ENCODE measurements at places on chromosomes 7 and 10. TPM values are rescaled to one million over a fixed set of nuclear protein-coding genes. Genes with fewer than 3 reads are reported as not detected.

- DNase-seq, result no peak
Observed at GRCh38 chr10:118148247-118148646, 101.5 kb upstream of the RAB11FIP2 start.

DNA sequence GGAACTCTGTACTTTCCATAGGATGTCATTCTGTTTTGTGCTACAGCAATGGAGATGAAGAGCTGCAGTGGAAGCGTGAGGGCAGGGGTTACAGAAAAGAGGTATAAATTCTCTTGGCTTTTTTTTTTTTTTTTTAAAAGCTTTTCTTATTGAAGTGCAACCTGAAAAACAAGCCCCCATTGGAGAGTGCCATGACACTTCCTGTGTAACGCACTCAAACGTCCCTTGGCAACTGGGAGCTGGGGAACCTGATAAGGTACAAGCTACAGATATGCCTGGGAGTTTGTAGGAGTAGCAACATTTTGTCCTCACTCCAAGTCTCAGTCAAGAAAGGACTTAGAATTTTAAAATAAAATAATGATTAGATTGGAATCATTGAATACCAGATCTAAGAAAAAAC, 512.1 kb downstream of the RPS24 start:
- DNase-seq, result no peak

DNA sequence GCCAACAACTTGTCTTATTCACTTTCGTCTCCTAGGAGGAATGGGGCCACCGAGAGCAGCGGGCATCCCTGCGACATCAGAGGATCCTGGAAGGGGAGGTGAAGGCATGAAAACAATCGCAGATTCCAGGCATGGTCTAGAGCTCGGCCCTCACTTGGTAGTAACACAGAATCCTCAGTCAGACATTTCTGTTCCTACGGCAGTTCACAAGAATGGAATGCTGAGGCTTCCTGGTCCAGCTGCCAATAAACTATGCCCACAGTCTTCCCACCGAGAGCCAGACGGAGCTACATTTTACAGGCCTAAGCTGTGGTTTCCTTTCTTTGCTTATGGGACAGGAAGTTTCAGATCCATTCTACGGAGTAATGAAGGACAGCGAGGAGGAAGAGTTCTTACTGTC, 75.8 kb downstream of the OR13A1 start:
- no peak for DNase-seq

The ANXA8 gene
- total RNA-seq, result not detected

The HOXA2 gene
- not detected for total RNA-seq

The AKR1C1 gene
- 1.0 TPM for total RNA-seq

The MAGI2 gene
- total RNA-seq, result 0.19 TPM

All from activated naive CD8-positive, alpha-beta T cell treated with anti-CD3 and anti-CD28 coated beads, Interleukin-2, amount 10 ng/mL, durations not matched to agents 7 days and 5 days (primary cell).